ENCODE measurements at places on chromosomes 1 and 21.

DNA sequence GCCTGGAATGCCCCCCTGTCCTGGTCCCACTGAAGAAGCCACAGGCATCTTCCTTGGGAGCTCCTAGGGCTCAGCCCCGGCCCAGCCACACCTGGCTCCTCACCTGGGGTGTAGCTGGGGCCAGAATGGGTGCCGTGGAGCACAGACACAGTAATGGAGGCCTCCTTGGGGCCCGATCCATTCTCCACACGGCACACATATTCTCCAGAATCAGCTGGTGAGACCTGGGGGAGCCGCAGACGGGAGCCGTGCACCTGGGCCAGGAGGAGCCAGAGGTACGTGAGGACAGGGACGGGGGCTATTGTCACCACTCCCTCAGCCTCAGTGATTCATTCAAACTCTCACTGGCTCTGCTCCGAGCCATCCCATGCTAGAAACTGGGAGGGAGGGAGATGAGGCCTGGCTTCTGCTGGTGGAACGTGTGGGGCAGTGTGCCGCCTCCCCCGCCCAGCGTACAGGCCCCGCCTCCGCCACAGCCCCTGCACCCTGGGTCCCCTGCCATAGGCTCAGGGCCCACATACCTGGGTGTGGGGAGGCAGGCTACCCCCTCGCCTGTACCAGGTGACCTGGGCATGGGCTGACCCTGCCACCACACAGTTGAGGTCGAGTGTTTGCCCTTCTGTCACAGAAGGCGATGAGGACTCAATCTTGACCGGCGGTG lies 42.2 kb downstream of the LDLRAD2 start:
- DNase-seq: no peak

DNA sequence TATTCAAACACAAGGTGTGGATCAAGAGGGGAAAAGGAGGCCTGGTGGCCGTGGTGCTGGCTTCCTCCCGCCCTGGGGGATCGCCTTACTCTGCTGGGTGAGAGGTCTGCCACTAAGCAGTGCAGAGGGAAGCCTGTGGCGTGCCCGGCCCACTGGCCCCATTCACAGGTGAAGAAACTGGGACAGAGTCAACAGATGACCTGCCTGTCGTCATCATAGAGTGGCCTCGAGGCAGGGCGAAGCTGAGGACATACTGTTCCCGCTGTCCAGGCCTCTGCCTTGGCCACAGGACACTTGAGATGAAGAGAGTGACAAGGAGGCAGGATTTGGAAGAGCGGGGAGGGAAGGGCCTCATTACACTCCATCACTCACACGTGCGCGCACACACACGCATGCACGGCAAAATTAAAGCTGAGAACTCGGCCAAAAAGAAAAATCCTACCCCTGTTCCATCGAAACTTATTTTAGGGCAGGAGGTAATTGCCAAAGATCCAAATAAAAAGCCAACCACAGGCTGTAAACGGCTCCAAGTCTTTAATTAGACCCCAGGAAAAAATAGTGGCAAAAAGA lies 50.5 kb downstream of the CASZ1 start:
- no peak for DNase-seq

DNA sequence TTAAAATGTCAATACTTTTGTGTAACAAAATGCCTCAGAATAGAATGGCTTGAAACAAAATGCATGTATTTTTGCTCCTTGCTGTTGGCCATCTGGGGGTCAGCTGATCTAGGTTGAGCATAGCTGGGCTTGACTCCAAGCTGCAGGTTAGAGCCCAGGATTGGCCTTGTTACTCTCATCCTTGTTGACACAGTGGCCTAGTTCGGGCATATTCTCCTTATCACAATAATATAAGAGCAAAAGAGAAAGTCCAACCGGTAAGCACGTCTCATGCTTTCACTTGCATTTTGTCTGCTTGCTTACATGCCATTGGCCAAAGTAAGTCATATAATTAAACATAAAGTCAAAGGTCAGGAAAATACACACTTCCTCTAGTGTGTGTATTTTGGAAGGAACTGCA lies 456.2 kb downstream of the KCNT2 start:
- DNase-seq: no peak

DNA sequence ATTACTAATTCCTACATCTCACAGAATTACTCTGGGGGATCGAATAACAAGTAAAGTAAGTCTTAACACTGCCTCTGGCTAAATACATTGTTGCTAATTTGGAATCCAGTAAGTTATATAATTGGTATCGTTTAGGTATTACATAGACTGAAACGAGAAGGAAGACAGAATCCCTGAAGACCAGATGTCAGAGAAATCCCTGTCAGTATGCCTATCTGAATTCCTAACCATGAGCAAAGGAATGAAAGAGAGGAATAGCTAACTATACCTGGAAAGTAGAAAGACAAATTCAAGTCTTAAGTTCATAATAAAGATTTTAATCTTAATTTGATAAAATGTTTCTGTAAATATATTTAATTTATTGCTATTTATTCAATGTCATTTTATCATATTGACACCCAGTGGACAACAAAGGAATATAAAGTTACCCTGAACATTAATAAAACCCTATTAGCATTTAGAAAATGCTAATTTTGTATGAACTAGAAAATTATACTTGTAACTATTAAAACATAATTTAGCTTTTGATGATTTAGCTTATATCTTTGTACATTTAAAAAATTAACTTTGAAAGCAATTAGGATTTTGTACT lies 11.4 kb downstream of the DEPDC1 start:
- no peak for DNase-seq

- no peak for DNase-seq
These were observed 501.8 kb downstream of the LMO4 start for GRCh38 chr1:87830432-87830978.

GRCh38 chr21:41008974-41009373 lies 159.0 kb upstream of the BACE2 start:
- no peak for DNase-seq

DNA sequence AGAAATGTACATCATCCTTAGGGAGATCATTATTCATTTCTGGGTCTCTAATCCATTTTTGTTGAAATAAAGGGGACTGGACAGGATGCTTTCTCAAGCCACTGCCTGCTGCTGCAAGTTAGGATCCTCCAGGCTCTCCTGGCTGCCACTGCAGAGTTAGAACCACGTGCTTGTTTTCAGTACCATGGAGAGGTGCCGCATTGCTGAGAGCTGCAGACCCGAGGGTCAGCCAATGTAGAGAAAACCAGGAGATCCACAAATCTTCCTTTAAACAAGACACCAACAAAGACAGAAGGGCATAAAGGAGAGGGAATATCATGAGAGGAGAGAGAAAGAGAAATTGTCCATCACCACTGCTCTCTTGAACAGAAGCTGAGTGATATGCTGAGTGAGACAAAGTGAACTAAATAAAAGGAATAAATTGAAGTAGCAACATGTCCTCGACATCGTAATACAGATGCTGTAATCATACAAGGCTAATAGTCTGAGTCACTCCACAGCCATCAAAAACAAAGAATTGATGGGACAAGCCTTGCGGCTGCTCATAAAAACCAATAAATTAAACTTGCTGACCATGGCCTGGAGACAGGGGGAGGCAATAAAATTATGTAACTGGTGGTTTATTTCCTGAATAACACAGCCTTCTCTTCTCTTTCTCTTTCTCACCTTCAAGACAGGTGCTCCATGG lies 255.7 kb downstream of the OMA1 start:
- no peak for DNase-seq

- DNase-seq: no peak
These were observed 8.6 kb downstream of the CLSTN1 start for GRCh38 chr1:9815150-9815549.

DNA sequence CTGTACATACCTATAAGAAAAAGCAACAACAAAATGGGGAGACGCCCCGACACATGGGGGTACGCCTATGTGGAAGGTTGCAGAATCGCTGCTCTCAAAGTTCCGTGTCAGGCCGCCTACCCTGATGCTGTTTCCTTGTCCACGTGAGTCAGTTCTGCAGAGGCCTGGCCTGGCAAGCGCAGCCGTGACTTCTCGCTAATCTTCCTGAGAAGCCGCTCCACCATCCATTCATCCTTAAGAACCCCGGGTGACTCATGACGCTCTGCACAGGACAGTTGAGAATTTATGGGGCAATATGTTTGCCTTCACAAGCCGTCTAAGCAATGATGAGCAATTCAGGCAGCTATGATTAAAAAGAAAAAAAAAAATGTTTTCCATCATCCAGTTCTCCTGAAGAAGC lies 122.3 kb upstream of the TMPRSS2 start:
- no peak for DNase-seq

- no peak for DNase-seq
These were observed 48.3 kb downstream of the DDR2 start for GRCh38 chr1:162680419-162681121.

DNA sequence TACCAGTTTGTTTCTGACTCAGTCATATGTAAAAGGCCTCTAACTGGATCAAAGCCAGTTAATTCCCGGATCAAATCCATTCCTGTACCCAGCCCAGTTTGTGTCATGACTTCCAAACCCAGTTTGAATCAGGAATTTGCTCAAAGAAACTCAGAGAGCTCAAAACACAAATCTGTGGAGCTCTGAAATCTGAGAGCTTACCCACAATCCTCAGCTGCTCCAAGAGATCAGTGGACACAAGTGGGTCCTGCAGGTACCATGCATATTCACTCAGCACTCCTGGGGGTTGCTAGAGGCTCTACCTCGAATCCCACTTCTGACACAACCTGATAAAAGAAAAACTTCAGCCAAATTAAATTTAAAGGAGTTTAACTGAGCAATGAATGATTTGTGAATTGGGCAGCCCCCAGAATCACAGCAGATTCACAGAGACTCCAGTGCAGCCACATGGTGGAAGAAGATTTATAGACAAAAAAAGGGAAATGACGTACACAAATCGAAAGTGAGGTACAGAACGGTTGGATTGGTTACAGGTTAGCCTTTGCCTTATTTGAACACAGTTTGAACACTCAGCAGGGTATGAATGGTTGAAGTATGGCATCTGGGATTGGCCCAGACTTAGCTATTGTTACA lies 11.9 kb upstream of the MRPL55 start:
- no peak for DNase-seq

GRCh38 chr1:175665616-175666015 lies 77.8 kb downstream of the TNR start:
- no peak for DNase-seq

DNA sequence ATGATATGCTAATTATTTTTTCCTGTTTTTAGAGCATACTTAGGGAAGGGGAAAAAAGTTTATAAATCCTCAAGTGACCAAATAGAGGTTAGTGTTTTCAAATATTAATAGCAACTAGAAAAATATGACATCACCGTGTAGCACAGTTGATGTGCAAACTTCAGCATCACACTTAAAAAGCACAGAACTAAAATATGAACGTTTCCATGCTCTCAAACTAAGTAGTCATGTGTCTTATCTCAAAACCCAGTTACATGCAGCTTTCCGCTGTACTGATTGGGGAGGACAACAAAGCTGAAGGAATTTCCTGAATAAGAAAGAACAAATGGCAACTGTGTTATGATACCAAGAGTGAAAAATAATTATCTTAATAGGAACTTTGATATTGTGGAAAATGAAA lies 903.7 kb downstream of the ADGRL2 start:
- DNase-seq: no peak

DNA sequence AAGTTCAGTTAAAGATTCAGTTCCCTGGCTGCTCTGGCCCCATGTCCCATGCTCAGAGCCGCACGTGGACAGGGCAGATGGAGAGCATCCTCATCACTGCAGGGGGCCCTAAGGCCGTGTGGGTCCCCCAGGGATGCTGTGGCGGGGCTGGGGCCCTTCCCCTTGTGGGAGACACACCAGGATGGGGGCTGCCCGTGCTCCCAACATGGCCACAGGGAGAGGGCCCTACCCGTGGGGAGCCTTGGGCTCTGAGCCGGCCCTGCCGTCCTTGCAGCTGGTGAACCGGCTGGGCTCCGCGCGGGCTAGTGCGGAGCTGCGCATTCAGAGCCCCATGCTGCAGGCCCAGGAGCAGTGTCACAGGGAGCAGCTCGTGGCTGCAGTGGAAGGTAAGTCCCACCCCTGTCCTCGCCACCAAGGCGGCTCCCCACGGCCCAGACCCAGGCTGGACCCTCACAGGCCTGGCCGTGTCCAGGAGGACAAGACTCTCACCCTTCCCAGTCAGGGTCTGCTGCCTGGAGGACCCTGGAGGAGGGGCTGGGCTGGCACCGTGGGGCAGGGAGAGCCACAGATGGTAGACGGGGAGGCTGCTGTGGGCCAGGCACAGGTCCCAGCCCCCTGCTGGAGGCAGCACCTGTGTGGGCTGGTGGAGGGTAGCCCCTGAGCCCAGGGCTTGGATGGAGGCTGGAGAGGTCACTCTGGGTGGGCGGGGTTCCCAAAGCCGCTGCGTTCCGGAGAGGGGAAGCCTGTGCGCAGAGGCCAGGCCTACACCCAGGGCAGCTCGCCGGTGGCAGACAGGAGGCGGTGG lies 53.8 kb downstream of the TRIM11 start:
- no peak for DNase-seq

GRCh38 chr1:230176871-230177411 lies 109.9 kb downstream of the GALNT2 start:
- DNase-seq: no peak

- no peak for DNase-seq
These were observed 14.9 kb downstream of the ABCA4 start for GRCh38 chr1:94105957-94106529.

Data from stimulated activated CD4-positive, alpha-beta T cell treated with anti-CD3 and anti-CD28 coated beads, Interleukin-2, amount 100 ng/mL, for 4 hours (primary cell).